ENCODE measurements at places on chromosomes 5 and 9.

DNA sequence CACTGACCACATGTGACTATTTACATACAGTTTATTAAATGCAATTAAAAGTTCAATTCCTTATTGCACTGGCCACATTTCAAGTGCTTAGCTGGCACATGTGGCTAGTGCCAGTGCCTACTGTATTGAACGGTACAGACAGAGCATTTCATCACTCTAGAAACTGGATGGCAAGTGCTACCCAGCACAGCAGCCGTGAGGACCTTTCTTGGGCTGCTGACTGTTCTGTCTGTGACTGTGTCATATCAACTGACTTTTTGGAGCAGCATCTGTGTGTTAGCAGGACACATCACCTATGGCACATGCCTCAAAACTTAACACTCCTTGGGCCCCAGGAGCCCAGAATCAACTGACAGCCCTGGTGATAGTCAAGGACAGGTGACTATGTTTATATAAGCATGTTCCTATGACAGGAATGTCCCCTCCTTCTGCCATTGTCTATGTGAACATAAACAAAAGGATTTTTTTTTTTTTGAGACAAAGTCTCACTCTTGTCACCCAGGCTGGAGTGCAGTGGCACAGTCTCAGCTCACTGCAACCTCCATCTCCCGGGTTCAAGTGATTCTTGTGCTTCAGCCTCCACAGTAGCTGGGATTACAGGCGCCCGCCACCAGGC is 8.9 kb downstream of the IRF1 start:
- no peak for DNase-seq

DNA sequence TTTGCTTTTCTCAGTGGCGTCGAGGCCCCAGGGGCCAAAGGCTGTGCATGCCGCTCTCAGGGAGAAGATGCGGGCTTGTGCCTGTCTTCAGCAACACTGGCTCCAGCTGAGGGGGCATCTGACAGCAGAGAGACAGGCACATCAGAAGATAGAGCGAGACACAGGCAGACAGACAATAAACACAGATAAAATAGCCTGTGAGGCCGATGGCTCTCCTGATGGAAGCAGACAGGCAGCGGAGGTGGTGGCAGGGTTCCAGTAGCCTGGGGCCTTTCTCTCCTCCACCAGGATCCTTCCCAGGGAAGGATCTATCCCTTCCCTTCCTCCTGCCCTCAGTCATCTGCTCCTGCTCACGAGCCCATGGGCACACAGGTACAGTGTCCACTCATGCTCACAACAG is 16.6 kb upstream of the UNC5A start:
- DNase-seq, result no peak

GRCh38 chr9:134174073-134174449 is 9.7 kb upstream of the RNU6ATAC start:
- DNase-seq, result no peak

DNA sequence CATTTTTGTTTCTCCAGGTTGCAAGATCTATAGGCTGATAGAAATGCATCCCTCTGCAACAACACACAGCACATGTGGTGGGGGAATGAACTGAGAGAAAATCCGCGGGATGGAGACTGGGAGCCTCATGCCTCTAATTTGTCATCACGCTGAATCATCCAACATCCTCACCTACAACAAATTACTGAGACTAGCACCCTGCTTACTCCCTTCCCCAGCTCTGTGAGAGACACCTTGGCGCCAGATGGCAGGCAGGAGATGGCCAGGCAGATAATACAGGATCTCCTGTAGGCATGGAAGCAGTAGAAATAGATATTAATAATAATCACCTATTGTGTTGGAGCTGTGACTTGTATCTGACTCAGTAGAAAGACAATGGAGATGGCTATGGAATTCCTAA is 276.9 kb downstream of the SEMA5A start:
- DNase-seq, result no peak

GRCh38 chr9:131125038-131125287 is 423 bp upstream of the NUP214 start:
- no peak for DNase-seq

DNA sequence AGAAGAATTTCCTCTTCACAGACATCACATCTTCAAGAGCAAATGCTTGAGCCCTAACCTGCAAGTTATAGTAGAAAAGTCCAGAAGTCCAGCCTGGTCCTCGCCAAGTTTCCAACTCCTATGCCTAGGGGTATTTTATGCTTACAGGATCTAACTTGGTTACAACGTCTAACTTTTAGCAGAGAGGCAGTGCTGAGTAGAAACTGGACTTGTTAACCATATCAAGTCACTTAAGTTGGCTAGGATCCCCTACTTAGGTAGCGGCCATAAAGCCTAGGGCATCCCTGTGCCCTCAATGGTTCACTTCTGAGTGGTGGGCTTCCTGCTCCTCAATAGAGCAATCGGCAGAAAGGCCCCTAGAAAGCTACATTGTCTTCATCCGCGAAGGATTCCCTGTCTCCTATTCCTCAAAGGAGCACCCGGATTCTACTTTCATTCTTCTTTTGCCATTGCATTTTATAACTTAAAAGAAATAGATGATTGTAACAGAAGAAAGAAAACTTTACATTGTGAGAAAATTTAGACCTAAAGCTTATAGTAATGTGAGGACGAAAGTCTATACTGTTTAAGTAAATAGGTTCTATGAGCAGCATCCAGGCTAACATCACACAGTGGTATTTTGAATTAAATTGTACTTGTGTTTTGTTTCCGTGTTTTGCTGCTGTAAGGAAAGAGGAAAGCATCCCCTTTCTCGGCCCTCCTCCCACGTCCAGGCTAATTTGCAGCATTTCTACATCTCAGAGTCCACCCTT is 1.3 kb upstream of the MTAP start:
- no peak for DNase-seq

GRCh38 chr5:95808686-95809413 is 13.7 kb downstream of the GLRX start:
- DNase-seq, result peak; percentile 90
